ENCODE measurements at places on chromosomes 5 and 9. TPM values are rescaled to one million over a fixed set of nuclear protein-coding genes. Genes with fewer than 3 reads are reported as not detected.

- DNase-seq = no peak
Measured at GRCh38 chr9:93650448-93650847, 74.1 kb downstream of the PHF2 start.

- no peak for DNase-seq
Measured at GRCh38 chr5:148825716-148826052, 727 bp upstream of the ADRB2 start.

DNA sequence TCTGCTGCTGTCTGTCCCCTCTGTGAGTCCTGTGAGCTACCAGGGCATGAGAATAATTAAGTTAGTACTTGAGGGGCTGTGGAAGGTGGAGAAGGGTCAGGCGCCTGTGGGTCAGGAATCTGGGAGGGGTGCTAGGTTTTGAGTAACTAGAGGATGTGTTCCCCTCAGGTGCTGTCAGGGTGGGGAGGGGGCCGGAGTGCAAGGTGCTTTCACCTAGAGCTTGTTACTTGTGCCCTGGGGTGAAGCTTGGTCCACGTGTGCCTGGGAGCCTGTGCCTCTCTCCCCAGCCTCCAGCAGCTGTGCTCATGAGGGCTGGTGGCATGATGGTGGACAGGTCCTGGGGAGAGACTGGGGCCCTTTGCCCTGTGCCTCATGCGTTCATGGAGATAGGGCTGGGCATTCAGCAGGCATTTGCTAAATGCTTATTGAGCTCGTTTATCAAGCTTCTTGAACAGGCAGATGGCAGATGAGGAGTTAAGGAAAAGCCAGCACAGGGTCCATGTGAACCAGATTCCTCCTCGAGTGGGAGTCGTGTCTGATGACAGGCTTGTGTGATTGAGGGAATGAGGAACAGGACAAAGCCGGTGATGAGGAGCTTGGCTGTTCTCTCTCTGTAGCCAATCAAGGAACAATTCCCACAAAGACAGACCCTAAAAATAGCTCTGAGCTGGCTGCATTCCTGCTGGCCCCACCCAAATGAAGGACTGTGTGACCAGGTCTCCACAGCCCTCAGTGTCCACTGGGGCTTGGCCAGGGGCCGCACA is 40.9 kb downstream of the CACNA1B start:
- no peak for DNase-seq

DNA sequence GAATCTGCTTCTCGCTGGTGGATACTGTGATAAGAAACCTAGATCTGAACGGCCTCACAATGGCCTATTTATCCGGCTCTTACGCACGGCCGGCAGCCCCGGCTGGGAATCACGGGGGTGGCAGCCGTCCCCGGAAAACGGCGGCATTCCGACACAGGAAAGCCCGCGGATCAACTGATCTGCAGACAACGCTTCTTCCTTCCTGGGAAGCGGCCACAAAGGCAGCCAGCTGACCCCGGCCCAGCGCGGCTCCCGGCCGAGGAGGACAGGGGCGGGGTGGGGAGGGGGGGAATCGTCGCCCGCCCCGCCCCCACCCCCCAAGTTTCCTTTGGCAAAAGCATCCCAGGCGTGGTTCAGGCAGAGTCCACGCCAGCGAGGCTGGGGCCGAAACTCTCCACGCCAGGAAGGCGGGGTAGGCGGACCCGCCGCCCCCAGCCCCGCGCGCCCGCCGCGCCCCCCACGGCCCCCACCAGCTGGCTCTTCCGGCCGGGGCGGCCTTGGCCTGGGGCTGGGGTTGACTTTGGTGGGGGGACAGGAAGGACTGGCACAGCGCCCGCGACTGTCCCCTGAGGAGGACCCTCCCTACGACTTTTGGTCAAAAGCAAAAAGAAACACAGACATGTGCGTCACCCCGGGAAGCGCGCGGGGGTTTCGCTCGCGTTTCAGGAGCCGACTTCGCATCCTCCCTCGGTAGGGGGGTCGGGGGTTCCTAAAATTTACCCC is 247.7 kb upstream of the ANKRD55 start:
- peak; percentile 15 for DNase-seq

DNA sequence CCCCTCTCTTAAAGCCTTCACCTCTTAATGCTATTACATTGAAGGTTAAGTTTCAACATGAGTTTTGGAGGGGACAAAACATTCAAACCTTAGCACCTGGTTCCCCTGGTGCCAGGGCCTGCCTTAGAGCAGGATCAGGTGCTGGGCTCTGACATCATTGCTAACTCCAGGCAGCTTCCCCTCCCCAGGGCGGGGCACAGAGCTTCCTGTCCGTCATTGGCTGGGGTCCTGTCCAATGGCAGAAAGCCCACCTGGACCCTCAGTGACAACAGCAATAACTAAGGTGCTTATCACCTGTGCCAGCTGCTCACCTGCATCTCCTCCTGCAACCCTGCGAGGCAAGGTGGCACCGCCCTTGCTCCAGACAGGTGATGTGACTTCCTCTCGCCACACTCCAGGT is 177.4 kb downstream of the NSG2 start:
- DNase-seq = no peak

GRCh38 chr5:135430135-135430437 is 17.1 kb downstream of the DCANP1 start:
- no peak for DNase-seq

The FRRS1L gene
- total RNA-seq = not detected
